ENCODE measurements at places on chromosomes 3 and 15.

DNA sequence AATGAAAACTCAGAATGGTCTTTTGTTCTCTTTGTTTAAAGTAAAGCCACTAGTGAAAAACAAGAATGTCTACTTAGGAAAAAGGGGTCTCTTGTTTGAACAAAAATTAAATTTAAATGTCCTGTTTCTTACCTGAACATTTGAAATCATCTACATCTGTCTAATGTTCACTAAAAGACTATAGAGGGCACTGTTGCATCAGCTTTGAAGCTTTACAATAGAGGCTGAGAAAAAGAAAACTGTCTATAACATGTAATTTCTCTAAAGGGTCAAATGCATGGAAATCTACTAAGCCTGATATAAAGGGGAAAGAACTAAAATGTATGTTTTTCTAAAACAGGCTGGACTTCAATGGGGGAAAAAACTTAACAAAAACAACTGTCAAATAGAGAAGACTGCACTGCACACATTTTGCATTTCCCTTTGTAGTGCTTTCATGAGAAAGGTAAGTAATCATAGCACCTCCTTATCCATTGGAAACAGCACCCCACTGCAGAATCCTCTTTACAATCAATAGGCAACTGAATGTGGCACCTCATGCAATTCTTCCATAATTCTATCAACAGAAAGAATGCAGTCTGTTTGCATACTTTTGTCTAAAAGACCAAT is 26.3 kb downstream of the DPH6 start:
- no peak for DNase-seq

DNA sequence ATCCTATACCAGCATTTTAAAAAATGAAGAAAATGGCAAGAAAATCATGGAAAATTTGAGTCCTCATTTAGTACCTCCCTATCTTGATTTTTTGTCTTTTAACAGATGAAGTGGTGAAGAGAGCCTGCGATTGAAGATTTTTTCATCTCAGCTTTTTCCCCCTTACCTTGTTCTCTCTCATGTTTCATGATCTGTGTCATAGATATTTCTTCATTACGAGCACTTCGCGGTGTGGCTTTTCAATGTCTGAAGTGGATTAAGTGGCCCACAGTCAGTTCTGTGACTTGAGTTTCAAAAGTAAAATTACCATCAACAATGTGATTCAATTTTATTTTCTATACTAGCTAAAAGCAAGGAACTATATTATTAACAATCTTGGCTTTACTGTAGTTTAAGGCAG is 147.2 kb downstream of the FNDC3B start:
- no peak for DNase-seq

DNA sequence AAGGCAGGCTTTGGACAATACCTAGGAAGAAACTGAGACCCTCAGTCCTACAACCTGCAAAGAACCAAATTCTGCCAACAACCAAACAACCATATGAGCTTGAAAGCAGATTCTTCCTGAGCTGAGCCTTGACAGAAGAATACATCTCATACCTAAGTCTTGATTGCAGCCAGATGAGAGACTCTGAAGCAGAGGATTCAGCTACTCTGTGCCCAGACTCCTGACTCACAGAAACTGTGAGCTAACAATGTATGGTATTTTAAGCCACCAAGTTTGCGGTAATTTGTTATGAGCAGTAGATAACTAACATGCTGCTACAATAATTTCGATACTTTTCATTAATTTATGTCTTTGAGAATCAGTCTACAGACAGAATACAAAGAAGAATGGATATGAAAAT is 325.1 kb upstream of the CBLB start:
- DNase-seq: no peak

DNA sequence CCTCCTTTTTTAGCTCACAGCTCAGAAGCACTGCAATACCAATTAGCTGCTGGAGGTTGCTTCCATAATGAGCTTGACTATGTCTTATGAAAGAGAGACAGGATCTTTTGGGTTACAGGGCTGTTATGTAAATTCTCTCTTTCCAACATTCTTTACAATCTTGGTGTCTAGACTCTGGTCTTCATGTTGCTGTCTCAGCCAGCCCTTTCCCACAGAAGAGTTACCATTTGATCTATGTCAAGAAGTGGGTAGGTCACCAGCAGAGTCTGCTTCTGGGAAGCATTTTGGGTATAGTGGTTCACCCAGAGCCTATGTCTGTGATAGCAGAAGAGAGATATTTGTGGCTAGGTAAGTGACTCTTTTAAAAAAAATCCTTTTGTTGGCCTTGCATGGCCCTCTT is 234.5 kb downstream of the SATB1 start:
- DNase-seq: no peak

GRCh38 chr15:25884370-25884769 is 21.2 kb upstream of the ATP10A start:
- no peak for DNase-seq

DNA sequence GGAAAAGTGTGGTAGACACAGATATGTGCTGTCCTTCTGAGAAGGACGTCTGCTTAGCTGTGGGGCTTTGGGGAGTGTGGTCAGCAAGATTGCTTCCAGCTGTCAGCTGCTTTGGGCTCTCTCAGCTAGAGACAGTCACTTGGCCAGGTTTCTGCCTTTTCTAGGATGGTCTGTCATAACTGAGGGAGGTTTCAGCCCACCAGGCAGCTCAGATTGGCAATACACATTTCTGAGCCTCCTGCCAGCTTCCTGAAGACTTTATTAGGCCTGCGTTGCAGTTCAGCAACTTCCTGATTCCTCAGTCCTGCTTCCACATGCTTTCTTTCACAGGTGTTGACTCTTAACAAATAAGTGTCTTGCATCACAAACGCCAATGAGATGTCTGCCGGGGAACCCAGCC is 286.5 kb downstream of the SQOR start:
- DNase-seq: no peak

GRCh38 chr3:57007521-57008460 is 52.7 kb upstream of the SPATA12 start:
- DNase-seq: no peak

- no peak for DNase-seq
Observed at GRCh38 chr3:151567477-151567876, 106.6 kb upstream of the IGSF10 start.

GRCh38 chr3:188914552-188914951 is 257.2 kb upstream of the TPRG1 start:
- DNase-seq: no peak

- DNase-seq: no peak
Observed at GRCh38 chr15:57403566-57404325, 27.4 kb downstream of the CGNL1 start.

GRCh38 chr3:66113542-66113941 is 74.8 kb upstream of the MAGI1 start:
- no peak for DNase-seq

- no peak for DNase-seq
Observed at GRCh38 chr3:86180696-86181095, 810.3 kb downstream of the VGLL3 start.

GRCh38 chr3:151145713-151146070 is 57.3 kb downstream of the GPR171 start:
- DNase-seq: no peak

- no peak for DNase-seq
Observed at GRCh38 chr3:160999274-160999673, 105.9 kb downstream of the B3GALNT1 start.

DNA sequence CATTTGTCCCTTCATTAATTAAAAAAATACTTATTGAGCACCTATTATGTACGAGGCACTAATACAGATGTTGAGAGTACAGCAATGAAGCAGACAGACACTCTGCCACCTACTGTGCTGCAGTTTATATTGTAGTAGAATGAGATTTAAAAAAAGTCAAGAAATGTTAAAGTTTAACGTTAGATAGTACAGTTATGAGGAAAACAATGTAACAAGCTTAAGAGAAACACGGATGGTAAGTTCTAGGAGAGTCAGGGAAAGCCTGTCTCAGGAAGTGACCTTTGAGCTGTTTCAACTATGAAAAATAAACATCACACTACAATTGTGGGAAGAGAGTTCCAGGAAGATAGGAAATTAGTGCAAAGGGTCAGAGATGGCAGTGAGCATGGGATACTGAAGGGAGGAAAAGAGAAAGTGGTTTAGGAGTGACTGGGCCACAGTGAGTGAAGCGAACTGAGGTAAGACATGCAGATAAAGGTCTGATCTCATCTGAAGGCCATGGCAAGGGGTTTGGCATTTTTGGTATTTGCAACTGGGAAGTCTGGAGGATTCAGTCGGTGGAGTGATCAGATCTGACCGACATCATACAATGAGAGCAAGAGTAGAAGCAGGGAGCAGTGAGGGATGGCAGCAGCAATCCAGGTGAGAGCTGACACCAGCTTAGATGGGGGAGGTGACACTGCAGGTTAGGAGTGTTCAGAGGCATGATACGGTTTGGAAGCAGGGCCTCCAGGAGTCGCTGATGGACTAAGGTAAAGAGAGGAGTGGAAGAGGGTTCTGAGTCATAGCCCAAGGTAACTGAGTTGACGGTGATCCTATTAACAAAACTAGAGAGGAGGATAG is 28.5 kb downstream of the PLSCR4 start:
- no peak for DNase-seq

DNA sequence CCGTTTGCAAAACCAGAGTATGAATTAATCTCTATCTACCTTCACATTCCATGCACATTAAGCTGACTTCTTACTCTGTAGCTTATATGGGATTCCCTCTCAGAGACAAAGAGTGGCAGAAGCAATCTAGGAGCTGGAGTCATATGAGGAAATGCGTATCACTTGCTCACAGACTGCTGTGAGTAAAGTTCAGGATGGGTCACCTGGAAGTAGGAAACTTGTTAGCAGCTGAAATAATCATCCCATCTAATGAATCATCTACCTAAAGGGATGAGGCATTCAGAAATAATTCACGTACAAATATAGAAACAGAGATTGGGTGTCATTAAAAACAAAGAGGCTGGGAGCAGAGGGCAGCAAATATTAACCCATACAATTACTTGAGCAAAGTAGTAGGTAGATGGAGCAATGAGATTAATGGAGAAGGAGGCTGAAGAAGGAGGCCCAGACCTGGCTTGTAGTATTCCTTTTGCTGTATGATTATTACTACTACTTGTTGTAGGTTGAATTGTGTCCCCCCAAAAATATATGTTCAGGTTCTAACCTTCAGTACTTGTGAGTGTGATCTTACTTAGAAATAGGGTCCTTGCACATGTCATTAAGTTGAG is 866.3 kb downstream of the ROBO2 start:
- no peak for DNase-seq

GRCh38 chr3:160402221-160403027 is 3.0 kb downstream of the SMC4 start:
- no peak for DNase-seq

DNA sequence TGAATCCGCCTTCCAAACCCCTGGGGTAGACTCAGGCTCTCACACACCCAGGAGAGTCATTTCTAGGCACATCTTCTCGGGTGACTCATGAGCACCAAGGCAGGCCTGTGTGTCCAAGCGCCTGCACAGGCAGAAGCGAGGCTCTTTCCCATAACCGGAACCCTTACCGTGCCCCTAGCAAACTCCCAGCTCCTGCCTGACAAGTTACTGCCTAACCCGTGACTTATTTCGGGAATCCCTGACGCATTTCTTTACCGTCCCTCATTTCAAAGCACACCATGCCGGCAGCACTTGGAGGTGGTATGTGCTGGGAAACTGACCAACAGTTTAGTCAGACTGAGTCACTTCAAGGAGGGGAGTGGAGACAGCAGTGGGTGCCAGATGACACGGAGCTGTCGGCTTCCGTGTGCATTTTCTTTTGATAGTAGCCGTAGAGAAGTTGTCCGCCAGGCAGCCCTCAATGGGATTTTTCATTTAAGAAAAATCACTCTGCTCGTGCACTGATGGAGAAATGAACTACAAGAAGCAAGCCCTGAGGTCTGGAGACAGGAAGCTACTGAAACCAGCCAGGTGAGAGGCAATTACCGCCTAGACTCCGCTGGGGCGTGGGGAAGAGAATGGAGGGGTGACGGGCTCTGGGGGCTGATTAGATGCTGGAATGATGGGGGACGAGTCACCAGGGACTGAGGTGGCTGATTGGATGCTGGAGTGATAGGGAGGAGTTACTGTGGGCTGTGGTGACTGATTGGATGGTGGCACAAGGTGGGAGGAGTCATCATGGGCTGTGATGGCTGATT is 17.3 kb upstream of the HRH1 start:
- DNase-seq: no peak

DNA sequence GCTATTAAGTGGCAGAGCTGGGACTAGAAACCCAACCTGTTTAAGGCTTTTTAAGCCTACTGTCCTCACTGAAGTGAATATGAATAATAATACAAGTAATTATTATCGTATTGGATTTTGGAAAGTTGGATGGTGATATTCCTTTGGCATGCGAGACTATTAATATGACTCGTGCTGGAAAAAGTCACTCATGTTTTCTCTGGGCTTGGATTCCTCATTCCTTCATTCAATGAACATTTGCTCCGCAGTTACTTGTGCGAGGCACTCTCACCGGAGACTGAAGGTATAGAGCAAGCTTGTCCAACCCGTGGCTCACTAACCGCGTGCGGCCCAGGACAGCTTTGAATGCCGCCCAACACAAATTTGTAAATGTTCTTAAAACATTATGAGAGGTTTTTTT is 694 bp downstream of the PLAAT1 start:
- no peak for DNase-seq

GRCh38 chr15:44545913-44546802 is 9.2 kb downstream of the EIF3J start:
- DNase-seq: no peak
